ENCODE measurements at places on chromosomes 3 and 15.
A peak's percentile ranks its signal among the peaks of the same experiment; 100 is the strongest.

DNA sequence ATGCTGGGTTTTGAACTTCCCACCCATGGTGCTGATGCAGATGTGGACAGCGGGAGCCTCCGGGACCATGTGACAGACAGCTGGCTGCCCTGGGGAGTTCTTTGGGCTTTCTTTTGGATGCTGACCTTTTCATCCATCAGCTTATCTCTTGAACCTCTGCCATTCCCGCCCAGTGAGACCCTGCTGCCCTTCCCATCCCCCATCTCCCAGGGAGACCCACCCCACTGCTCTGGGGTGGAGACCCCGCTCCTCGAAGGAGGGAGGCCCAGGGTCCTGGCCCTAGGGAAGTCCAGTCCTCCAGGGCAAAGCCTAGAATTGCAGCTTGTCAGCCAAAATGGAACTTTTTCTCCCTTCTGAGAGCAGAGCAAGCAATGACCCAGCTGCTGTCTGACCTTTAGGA is 64.0 kb downstream of the ITGA11 start:
- no peak for DNase-seq

- no peak for DNase-seq
Measured at GRCh38 chr3:3800685-3801493, 1.7 kb downstream of the LRRN1 start.

GRCh38 chr3:115348951-115349745 is 202.1 kb upstream of the ZBTB20 start:
- DNase-seq, result no peak

DNA sequence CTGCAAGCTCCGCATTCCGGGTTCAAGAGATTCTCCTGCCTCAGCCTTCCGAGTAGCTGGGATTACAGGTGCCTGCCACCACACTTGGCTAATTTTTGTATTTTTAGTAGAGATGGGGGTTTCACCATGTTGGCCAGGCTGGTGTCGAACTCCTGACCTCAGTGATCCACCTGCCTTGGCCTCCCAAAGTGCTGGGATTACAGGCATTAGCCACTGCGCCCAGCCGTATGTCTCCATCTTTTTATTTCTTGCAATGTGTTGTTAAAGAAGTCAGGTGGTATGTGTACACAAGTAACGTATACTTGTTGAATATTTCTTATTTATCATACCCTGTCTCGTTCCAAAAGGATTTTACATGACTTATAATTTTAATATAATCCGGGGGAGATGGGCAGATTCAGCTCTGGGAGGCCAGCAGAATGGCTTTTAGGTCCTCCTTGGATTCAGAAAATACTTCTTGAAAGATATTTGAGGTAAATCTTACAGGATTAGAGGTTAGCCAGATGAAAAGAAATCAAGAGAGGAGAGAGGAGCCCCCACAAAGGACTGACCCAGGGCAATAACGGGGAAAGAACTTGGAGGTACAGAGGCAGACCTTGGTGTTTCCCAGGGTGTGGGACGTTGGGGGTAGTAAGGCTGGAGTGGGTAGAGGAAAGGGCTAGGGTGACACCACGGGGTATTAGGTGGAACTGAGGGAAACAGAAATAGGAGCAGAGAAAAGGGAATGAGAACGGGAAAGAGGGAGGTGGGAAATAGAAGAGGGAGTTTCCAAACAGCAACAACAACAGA is 27.2 kb upstream of the MUC20 start:
- no peak for DNase-seq

GRCh38 chr3:194379651-194380050 is 10.1 kb upstream of the LRRC15 start:
- DNase-seq, result no peak

DNA sequence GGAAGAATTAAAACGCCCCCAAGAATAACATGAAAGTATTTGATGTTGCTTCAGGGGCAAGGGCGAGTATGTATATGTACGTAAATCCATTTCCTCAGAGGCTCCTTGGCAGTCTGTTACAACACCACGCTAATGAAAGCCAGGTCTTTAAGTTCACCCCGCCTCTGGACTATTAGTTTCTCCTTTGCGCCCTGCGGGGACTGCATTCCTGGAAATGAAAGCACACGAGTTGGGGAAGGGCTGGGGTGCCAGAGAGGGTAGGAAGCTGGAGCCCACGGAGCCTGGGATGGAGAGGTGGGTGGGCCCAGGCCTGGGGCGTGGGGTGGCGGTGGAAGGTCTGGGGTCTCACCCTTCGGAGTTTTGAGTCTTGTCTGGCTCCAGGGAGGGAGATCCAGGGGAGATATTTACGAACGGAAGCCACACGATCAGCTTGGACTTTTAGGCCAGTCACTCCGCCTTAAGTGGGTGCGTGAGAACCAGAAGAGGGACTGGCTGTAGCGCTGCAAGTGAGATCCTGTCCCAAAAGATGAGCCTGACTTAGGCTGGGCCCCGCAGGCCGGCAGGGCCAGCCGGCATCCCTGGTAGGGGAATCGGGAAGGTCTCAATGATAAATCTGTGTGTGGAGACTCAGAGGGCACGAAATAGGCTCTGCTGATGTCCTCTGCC is 1.6 kb upstream of the PLCL2 start:
- DNase-seq, result no peak

- DNase-seq, result no peak
Measured at GRCh38 chr3:64621726-64622395, 65.9 kb downstream of the ADAMTS9 start.

DNA sequence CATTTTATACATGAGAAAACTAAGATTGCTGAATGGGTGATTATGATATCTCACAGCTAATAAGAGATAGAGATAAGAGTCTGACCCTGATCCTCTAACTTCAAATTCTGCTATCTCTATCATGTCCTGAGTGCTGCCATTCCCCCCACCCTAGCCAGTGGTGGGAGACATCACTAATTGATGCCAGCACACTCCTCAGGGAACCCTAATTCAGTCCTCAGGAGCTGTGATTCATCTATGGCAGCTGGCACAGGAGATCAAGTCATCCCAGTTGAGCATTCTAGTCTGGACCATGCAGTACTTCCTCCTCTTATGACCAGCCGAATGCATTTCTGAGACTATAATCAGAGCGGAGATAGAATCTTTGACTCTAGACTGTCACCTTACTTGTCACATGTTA is 71.9 kb downstream of the SYNM start:
- no peak for DNase-seq

- no peak for DNase-seq
Measured at GRCh38 chr3:160678292-160678842, 1.4 kb downstream of the ARL14 start.

DNA sequence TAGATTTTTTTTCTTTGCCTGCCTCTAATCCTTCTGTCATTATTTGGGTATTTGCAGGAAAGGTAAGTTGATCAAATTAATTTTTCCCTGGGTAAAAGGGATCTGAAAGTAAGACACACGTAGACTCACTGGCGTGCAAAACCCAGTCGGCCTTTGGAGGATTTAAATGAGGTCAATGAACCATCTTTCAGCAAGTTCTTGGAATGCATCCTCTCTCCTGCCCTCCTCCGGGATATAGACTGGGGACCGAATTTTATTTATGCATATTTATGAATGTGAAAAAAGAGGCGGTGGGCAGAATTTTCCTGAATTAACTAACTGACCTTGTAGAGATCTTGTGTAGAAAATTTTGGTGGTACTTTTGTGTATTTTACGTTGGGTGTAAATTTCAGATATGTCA is 2.2 kb downstream of the CADM2 start:
- no peak for DNase-seq

DNA sequence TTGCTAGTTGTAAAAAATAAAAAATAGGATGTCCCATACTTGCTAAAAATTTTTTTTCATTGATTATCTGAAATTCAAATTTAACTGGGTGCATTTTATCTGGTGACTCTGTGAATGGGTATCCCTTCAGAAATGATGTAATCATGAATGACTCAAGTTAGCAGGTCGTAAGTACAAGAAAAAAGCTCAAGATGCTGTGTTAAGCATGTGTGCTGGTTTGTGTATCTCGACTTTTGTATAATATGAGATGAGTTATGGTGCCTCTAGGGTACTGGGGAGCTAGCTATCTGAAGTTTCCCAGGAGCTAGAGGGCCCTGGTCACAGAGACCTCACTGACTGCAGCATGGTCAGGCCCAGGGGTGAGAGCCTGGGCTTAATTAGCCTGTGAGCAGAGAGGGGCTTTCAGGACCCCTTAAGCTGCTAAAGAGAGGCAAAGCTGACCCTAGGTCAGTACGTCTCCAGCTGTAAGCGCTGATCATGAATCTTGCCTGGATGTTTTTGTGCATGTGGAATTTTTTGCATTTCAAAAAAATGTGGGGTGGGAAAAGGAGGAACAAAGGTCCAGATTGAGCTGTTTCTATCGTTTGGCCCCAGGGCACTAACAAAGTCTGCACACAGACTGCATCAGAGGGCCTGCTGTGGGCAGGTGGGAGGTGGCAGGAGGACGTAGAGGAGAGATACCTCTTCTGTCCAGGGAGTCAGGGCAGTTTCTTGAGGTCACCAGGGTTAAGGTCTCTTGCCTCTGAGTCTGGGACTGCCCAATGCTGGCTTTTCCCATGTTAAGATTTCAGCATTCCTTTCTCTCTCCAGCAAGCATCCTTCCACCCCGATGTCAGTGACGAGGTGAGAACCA is 233.2 kb upstream of the TPM1 start:
- peak; percentile 31 for DNase-seq

GRCh38 chr3:196942915-196943277 is 568 bp upstream of the NCBP2 start:
- no peak for DNase-seq

GRCh38 chr15:85672332-85673084 is 122.2 kb downstream of the KLHL25 start:
- no peak for DNase-seq

DNA sequence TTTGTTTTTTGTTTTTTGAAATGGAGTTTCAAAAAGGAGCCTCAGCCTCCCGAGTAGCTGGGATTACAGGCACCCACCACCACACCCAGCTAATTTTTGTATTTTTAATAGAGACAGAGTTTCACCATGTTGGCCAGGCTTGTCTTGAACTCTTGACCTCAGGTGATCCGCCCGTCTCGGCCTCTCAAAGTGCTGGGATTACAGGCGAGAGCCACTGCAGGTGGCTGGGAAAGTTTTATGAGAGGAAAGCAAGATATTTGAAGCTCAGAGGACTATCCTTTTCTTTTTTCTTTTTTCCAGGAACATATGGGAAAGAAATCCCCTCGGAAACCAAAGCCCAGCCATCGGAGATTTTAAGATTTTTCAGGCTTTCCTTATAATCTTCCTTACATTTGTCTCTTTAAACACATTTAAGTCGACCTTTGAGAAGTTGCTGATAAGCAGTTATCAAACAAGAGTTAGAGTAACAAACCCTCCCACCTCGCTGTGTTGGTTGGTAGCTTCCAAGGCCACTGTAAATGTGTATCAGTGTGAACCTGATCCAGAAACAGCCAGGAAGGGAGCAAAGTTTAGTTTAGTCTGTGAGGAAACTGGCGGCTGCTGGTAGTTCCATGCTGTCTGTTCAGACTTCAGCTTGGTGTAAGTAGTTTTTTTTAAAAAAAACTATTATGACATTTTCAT is 34.5 kb upstream of the MAP3K13 start:
- no peak for DNase-seq

DNA sequence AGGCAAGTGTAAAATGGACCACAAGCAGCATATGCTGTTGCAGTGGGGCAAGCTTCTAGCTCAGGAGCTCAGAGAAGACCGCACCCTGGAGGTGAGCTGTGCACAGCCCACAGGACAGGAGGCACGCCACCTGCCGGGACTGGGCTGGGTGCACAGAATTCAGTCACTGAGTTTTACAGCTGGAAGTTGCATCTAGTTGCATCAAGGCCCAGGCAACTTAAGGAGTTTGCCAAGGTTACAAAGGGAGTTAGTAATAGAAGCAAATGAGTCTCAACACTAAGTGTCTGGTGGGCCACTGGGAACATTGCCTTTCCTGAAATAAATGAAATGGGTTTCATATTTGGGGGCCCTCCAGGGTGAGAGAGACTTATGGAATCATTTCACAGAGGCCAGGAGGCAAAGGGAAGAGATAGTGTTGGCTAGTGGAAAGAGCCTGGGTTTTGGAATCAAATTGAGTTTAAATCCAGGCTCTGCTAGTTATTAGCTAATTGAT is 36.0 kb upstream of the TIMP4 start:
- no peak for DNase-seq

DNA sequence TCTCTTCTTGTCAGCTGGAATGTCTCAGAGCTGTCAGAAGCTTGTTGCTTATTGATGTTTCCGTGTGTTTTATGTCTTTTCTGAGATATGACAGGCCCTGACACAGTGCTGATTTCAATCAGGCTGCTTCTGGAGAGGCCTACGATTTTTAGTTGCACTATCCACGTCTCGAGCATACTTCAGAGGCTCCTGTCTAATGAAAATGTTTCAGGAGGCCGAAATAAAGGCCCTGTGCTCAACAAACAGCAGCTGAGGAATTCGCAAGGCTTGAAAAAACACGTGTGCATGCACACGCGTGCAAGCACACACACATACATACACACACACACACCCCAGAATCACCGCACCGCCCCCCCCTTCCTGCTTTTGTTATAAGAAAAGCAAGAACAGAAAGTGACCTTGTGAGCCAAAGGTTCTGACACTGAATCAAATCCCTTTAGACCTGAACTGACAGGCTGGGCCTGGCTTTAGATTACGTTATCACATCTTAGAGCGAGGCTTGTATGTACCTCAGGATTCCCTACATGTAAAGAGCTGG is 296.6 kb downstream of the NR2F2 start:
- DNase-seq, result no peak

- DNase-seq, result peak; percentile 47
Measured at GRCh38 chr3:187165144-187165543, 25.8 kb upstream of the RPL39L start.

DNA sequence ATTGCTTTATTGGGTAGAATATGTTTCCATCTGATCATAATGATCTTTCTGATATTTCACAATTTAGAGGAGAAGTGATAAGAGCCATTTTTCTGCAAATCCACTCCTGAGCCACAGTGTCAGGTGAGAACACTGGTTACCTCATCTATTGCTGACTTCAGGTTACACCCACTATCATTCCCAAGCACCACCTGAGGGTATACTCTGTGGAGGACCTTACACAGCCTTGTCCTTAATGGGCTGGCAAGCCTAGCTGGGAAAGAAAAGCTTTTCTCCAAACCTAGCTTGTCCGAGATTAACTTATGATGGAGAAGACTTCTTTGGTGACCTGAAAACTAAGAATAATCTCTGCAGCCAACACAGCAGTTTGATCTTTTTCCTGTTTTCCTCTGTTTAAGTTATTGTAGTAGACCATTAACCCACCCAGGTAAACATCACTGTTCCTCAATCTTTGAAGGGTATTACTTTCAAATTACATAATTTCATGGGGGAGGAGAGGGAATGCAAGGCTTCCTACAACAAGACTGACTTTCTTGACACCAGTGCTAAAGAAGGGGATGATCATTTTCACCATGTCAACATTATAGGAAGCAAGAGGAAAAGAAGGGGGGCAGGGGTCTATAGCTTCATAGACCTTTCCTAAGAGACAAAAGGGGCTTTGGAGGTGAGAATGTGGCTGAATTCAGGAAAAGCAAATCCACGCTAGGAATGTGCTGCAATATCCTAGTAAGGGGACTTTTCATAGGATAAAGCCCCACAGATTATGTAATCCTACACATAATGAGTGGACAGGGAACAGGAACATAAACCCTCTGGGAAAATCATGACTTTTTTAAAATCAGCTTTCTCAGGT is 1.7 kb downstream of the NCEH1 start:
- no peak for DNase-seq

- no peak for DNase-seq
Measured at GRCh38 chr15:81807186-81807585, 238.6 kb downstream of the MEX3B start.

- DNase-seq, result peak; percentile 74
Measured at GRCh38 chr3:140595295-140595694, 82.6 kb upstream of the TRIM42 start.

Measured in brain microvascular endothelial cell (primary cell).